Fibroblast of skin of scalp (primary cell): ENCODE measurements at places on chromosomes 13 and 19.

DNA sequence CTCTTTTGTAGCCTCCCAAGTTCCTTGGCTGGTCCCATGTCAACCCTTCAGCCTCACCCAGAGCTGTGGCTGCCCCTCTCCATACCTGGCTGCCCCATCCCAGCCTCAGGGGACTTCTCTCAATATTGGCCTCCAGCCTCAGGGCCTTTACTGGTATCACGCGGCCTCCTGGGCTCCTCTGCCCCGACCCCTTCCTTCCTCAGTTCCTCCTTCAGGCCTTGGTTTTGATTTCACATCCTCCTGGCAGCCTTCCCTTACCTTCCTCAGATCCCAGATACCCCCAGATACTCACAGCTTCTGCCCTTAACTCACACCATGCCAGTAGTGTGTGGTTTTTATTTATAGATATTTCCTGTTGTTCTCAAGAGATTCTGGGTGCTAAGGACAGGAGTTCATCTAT lies 12.8 kb upstream of the SCN1B start:
- DNase-seq, result no peak

GRCh38 chr13:21616205-21616866 lies 12.4 kb upstream of the MICU2 start:
- DNase-seq, result no peak

DNA sequence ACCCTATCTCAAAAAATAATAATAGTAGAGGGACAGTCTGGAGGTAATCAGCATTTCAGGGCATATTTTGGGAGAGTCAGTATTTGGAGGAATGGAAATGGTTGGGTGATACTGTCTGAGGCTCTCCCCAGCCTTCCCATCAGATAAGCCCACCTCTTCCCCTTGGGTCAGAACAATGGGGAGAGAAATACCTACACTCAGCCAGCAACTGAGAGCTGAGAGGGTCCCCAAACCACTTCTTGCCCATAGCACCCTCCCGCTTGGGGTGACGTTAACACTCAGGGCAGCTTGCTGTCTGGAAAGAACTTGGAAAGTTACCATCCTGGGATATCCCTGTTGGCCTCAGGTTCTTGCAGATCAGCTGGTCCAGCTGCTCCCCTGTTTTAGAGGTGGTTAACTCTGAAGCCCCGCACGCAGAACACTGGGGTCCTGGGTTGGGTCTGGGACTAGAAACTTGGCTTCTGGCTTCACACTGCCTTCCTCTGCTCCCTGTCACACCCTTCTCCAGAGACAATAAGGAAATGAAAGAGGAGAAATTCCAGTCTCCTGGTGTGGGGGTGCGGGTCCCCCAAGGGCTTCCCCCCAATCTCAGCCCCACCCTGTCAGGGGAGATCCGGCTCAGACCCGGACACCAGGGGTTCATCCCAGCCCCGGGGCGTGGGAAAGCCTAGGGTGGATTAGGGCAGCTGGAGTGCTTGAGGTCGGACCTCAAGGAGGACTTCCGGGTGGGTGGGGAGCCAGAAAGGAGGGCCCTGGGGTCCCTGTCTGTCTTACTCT lies 2.5 kb downstream of the FOXA3 start:
- no peak for DNase-seq

DNA sequence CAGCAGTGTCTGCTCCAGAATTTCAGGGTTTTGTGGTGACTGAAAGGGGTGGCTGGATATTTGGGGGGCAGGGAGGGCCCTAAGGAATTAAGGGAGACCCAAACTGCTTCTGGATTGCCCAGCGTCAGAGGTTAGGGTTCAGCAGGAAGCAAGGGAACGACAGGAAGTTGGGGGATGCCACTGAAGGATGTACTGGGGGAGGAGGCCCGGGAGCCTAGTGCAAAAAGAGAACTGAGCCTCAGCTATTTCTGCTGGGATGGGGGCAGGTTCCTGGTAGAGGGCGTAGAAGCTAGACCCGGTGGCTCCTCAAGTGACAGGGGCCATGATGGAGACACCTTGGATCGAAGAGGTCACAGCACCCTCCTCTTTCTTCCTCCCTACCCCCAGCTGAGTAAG lies 1.1 kb downstream of the CYP2S1 start:
- DNase-seq, result no peak
